ENCODE measurements at places on chromosomes 3 and 15. TPM values are rescaled to one million over a fixed set of nuclear protein-coding genes. Genes with fewer than 3 reads are reported as not detected.

ALS2CL gene
- total RNA-seq, result 0.67 TPM

RPS17 gene
- total RNA-seq, result 2,015 TPM

CLEC3B gene
- not detected for total RNA-seq

CHST13 gene
- total RNA-seq, result not detected

LRRC31 gene
- total RNA-seq, result not detected

ZBTB47 gene
- 14.1 TPM for total RNA-seq

COL6A5 gene
- total RNA-seq, result under 0.01 TPM

FXR1 gene
- 73.0 TPM for total RNA-seq

ANKRD63 gene
- total RNA-seq, result not detected

CLDN16 gene
- total RNA-seq, result not detected

ZNF660 gene
- 1.00 TPM for total RNA-seq

CSPG5 gene
- total RNA-seq, result 0.46 TPM

CCDC39 gene
- not detected for total RNA-seq

WWTR1 gene
- total RNA-seq, result 62.2 TPM

SPTSSB gene
- not detected for total RNA-seq

DNAH12 gene
- total RNA-seq, result 0.36 TPM

PIGZ gene
- total RNA-seq, result 5.5 TPM

IMPG2 gene
- 0.34 TPM for total RNA-seq

ZNF80 gene
- total RNA-seq, result not detected

MINDY4B gene
- total RNA-seq, result not detected

APEH gene
- 190 TPM for total RNA-seq

RAB6B gene
- total RNA-seq, result 2.5 TPM

CSTA gene
- not detected for total RNA-seq

EFCAB12 gene
- total RNA-seq, result 0.31 TPM

SLC22A13 gene
- 0.33 TPM for total RNA-seq

EIF4G1 gene
- total RNA-seq, result 191 TPM

BMF gene
- 4.7 TPM for total RNA-seq

PLAAT1 gene
- total RNA-seq, result 0.33 TPM

PIK3R4 gene
- total RNA-seq, result 52.0 TPM

TPRG1 gene
- total RNA-seq, result 0.73 TPM

IL17RD gene
- 2.9 TPM for total RNA-seq

Data from melanocyte of skin (primary cell).